NCI-H1092 treated with DMSO at 0.1 percent for 48 hours (cell line): ENCODE measurements at places on chromosomes 16 and 17.

- DNase-seq = no peak
Observed at GRCh38 chr16:67833030-67833414, 9.1 kb upstream of the THAP11 start.

DNA sequence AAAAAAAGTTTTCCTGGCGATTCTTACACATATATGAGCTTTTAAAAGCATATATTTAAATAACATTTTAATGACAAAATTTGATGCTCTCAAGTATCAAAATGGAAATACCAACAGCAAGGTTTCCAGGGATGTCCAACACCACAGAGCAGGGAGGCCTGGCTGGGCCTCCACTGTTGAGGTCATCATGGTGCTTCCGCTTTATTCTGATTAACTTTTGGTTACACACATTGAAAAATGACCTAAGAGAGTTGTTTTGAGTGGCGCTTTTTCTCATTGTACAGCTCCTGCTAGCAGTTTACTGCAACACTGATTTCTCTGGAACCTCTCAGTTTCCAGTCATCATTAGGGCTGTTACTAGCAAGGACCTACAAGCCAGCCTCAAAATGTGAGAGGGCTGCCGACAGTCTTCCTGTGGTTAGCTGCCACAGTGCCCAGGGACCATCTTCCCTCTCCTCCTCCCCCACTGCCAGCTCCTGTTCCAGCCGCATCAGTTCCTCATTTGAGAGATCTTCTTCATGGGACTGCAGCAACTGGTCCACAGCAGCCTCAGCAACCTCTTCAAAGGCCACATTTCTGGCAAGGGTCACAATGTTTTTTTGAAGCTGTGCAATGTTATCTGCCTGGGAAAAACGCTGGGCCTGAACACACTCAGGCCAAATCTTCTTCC is 21.3 kb downstream of the DEF8 start:
- DNase-seq = no peak

- no peak for DNase-seq
Observed at GRCh38 chr17:73089322-73090317, 2.9 kb downstream of the SLC39A11 start.

DNA sequence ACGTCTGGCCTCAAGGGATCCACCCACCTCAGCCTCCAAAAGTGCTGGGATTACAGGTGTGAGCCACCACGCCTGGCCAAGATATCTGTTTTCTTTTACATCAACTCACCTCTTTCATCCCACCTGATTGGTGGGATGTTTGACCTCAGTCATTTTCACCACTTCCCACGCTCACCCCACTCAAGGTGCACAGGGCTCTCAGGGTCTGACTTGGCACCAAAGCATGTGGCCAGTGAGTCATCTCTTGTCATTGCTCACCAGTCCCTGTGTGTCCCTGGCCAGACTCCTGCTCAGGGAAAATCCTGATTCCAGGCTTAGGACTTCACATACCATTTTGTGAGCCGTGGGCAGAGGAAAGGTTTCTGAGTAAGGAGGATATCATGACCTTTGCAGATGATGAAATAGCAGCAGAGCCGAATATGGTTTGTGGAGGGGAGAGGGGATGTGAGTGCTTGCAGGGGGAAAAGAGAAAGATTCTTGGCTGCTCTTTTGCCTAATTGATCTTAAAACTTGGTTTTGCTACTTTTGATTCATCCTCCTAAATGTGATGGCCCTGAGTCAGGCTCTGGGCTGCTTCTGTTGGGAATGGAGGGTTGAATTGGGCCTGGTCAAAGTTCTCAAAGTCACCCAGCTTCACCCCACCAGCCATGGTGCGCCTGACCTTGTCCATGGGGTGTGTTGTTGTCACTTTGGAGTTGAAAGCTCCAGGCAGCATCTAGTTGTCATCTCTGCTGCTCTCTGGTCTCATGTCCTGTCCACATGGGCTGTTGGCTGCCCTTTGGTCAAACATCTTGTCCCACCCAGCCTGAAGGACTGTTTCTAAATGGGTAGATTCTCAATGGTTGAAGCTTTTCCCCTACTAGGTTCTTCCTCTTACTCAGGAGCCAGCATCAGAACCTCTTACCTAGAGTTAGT is 6.0 kb upstream of the KCNH6 start:
- DNase-seq = no peak

GRCh38 chr17:74373838-74374606 is 6.7 kb downstream of the GPR142 start:
- peak; percentile 79 for DNase-seq

DNA sequence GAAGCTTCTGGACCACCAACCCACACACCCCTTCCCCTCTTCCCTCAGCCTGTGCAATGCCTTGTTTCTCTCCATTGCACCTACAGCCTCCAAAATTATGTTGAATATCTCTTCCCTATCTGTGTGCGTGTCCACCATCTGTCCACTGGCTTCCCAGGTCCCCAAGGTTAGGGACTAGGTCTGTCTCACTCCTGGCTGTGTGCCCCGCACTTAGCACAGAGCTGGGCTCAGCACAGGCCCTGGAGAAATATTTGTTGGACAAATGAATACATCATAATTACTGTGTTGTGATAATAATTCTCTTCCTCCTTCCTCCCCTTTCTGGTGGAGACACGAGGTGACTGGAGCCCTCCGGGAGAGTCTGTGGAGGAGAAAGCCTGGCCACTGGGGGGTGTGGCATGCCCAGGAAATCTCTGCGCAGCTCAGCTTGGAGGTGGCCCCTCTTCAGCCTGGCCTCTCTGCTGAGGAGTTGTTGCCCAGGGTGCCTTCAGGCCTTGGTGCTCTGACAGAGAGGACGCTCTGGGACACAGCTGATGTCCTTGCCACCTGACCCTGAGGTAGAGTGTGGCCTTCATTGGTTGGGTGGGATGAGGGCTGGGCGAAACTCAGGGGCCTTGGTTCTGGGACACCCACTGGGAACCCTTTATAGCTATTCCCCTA is 3.3 kb upstream of the BRD7 start:
- DNase-seq = no peak

DNA sequence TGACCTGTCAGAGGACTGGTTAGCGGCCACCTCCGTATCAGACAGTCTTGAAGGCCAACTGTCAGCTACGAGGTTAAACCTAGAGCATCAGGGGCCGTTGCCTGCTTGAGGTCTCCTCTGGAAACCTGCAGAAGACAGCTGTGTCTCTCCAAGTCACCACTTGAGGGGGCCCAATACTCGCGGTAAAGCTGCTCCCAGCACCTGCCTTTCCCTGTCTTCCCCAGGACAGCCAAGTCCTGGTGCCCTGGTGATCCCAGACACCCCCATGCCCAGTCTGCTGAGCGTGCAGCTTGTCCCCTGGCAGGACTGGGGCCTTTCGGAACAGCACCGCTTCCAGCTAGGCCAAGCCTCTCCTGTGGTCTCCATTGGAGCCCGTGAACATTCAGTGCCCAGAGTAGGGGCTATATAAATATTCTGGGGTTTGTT is 80.1 kb downstream of the DNAH17 start:
- DNase-seq = peak; percentile 77

DNA sequence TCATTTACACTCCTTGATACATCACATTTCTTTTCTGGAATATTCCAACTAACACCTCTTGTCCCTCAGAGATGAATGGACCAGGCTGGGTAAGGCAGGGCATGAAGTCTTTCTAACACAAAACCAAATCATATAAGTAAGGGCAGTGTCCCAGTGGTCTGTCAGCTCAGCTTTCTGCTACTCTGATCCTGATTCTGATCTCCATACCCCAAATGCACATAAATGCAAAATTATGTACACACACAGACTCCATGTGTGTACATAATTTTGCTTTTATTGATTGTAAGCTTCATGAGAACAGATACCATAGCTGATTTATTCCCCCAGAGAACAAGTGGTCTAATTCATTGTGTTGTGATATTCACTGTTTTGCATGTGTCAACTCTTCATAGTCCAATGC is 47.9 kb downstream of the NOG start:
- no peak for DNase-seq

- DNase-seq = no peak
Observed at GRCh38 chr17:42485680-42486079, 27.0 kb downstream of the ATP6V0A1 start.

- DNase-seq = no peak
Observed at GRCh38 chr17:67617304-67617899, 100.3 kb upstream of the NOL11 start.

DNA sequence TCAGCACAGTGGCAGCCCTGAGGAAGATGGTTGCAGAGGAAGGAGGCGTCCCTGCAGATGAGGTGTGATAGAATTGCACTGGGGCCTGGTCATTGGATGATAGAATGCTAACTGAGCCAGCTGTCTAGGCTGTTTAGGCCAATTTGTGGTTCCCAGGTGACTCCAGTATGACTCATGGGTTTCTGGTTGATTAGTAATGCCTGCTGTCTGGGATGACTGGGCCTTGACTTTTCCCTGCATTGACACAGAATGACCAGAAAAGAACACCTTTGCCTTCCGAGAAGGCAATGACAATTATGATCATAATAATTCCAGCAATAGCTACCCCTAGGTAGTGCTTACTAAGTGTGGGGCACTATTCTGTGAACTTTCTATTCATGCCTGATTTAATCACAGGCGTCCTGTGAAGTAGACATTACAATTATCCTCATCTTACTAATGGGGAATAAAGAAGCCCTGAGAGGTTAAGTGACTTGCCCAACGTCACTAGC is 31.5 kb downstream of the USP43 start:
- no peak for DNase-seq

GRCh38 chr17:50493744-50494143 is 14.5 kb upstream of the MYCBPAP start:
- DNase-seq = no peak

DNA sequence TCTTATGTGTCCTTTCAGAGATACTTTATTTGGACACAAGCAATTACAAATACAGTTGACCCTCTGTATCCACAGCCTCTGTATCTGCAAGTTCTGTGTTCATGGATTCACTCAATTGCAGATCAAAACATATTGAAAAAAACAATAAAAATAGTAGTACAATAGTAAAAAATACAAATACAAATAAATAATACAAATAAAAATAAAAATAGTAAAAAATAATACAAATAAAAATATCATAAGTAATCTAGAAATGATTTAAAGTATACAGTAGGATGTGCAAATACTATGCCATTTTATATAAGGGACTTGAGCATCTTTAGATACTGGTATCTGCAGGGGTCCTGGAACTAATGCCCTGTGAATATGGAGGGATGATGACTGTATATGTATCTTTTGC is 47.4 kb upstream of the WSB1 start:
- no peak for DNase-seq

- no peak for DNase-seq
Observed at GRCh38 chr16:67767953-67768352, 38.4 kb downstream of the RANBP10 start.
